Osteoblast (primary cell): ENCODE measurements at places on chromosomes 2 and 18. TPM values are rescaled to one million over a fixed set of nuclear protein-coding genes. Genes with fewer than 3 reads are reported as not detected.

The COL4A4 gene
- total RNA-seq, result under 0.01 and 0.36 TPM in 2 replicates

The SERPINB10 gene
- 0.29 TPM in 1 of 2 replicates, not detected in the other for total RNA-seq

The ERBB4 gene
- under 0.01 TPM in 1 of 2 replicates, not detected in the other for total RNA-seq

The LIMS4 gene
- total RNA-seq, result 6.9 and 15.9 TPM in 2 replicates

The CELF4 gene
- not detected in 2 replicates for total RNA-seq

The LIMS3 gene
- total RNA-seq, result 3.2 and 7.2 TPM in 2 replicates

The NRP2 gene
- 145 and 183 TPM in 2 replicates for total RNA-seq

The SGPP2 gene
- total RNA-seq, result not detected in 2 replicates

The ACADL gene
- not detected in 2 replicates for total RNA-seq

The ADRA2B gene
- under 0.01 TPM in 1 of 2 replicates, not detected in the other for total RNA-seq

The MAP2 gene
- total RNA-seq, result 2.1 and 2.2 TPM in 2 replicates

The GPR39 gene
- total RNA-seq, result 3.6 and 4.4 TPM in 2 replicates

The GPR45 gene
- not detected in 2 replicates for total RNA-seq

The HTR2B gene
- 2.9 and 5.3 TPM in 2 replicates for total RNA-seq

The TFCP2L1 gene
- under 0.01 TPM in 1 of 2 replicates, not detected in the other for total RNA-seq

The LHCGR gene
- total RNA-seq, result not detected in 2 replicates

The DSEL gene
- 119 and 157 TPM in 2 replicates for total RNA-seq
